CD4-positive, alpha-beta T cell treated with Interleukin-1 beta for 1 hour (primary cell): ENCODE measurements at places on chromosomes 7 and 10.

GRCh38 chr10:119339109-119339508 is 131.7 kb downstream of the GRK5 start:
- no peak for DNase-seq

- no peak for DNase-seq
Measured at GRCh38 chr7:43771128-43771527, 12.6 kb downstream of the BLVRA start.

- DNase-seq, result no peak
Measured at GRCh38 chr7:12771378-12771877, 84.0 kb downstream of the ARL4A start.

GRCh38 chr7:92788559-92789183 is 47.7 kb downstream of the CDK6 start:
- no peak for DNase-seq

DNA sequence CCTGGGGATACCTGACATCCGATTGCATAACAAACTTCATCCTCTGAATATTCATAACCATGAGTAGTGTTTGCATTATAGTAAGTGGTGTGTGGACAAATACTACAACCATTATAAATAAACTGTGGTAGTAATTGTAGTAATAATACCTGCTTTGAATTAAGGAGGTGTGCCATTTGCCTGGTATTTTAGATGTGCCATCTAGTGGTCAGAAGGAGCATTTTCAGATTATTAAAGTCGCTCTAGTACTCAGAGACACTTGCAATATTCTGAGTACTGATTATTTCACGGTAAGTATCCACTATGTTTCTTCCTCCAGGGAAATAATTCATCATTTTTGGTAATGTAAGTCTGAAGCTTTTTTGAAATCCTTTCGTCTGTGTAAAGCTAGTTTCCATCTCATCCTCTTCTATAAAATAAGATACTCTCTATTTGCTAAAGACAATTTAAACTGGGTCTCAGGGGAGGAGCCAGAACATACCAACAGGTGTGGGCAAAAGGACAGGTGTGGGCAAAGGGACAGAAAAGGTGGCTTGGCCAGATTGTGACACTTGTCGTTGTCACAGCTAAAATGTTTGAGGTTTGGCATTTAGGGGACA is 115.3 kb upstream of the WDR11 start:
- peak; percentile 19 for DNase-seq

DNA sequence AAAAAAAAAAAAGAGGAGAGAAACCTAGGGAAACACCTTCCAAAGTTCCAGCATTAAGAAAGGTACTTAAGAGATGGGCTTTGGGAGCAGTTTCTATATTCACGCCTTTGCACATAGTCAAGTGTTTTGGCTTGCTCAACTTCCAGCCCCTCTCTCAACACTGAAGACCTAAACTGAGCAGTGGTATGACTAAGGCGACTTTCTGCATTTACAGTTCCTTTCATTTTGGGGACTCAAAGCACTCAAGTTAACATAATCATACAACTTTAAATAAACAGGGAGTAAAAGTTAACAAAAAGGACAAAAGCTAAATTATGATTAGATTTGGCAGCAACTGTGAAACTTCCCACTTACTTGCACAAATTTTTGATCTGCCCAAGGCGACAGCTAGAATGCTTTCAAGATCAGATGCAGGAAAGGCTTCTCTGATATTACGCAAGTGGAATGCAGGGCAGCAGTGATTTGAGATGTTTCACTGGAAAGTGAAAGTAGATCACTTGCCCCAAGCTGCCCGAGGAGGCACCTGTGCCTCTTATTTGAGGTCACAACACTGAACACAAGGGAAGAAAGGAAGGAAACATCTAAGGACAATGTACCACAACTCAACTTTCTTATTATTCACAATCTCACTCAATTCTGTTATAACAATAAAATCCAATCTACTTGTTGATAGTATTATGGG is 199.5 kb downstream of the SKAP2 start:
- peak; percentile 41 for DNase-seq

DNA sequence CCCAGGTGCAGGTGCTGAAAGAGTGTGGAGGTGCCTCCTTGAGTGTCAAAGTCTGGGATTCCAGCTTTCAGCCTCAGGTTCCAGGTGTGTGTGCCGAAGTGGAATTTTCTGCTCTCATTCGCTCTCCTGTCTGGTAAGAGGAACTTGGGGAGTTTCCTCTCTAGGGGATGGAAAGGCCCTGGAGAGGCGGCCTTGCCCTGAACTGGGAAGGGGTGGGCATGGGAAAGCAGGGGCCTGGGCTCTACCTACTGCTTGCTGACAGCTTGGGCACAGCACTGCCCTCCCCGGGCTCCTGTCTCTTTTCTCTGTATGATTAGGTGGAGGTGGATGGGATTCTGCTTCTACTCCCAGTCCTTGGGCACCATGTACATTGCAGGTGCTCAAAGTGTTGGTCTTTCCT is 192.8 kb downstream of the ZNF716 start:
- DNase-seq, result no peak

DNA sequence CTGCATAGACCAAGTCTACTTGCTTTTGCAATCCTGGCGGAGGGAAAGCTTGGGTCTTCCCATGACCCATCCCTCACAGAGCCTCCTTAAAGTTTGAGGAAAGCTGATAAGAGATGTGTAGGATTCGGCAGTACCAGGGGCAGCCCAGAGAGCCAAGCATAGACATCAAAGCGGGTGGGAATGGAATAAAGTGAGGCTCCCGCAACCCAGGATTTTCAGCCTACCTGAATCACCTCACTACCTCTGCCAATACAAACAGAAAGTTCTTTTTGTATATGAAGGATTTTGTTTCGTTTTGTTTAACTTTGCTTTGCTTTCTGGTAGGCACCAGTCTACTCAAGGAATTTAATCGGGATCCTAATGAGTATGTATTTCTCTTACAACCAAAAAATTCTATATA is 451.7 kb downstream of the PLXNA4 start:
- DNase-seq, result no peak

DNA sequence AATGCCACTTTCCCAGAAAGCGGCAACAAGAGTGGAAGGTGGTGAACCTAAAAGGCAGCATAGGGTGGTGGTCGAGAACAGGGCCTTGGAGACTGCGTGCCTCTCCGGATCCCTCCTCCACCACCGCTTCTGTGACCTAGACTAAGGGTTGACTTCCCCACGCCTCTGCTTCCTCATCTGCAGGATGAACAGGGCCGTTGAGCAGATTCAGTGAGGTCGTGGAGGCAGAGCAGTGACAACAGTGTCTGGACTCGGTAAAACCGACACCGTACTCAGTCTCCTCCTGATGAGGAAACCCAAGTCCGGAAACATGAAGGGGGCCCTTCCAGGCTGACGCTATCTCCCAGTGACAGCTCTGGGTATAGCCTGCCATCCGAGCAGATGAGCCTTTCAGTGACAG is 162.6 kb downstream of the CELF2 start:
- DNase-seq, result peak; percentile 77

- DNase-seq, result no peak
Measured at GRCh38 chr7:143320620-143321019, 4.7 kb downstream of the CLCN1 start.

GRCh38 chr10:4427532-4427931 is 398.5 kb upstream of the AKR1E2 start:
- DNase-seq, result no peak

GRCh38 chr7:11753433-11753832 is 78.6 kb downstream of the THSD7A start:
- no peak for DNase-seq

- DNase-seq, result no peak
Measured at GRCh38 chr7:76515999-76516443, 5.7 kb downstream of the UPK3B start.

- DNase-seq, result no peak
Measured at GRCh38 chr10:125699562-125700143, 16.7 kb upstream of the TEX36 start.

DNA sequence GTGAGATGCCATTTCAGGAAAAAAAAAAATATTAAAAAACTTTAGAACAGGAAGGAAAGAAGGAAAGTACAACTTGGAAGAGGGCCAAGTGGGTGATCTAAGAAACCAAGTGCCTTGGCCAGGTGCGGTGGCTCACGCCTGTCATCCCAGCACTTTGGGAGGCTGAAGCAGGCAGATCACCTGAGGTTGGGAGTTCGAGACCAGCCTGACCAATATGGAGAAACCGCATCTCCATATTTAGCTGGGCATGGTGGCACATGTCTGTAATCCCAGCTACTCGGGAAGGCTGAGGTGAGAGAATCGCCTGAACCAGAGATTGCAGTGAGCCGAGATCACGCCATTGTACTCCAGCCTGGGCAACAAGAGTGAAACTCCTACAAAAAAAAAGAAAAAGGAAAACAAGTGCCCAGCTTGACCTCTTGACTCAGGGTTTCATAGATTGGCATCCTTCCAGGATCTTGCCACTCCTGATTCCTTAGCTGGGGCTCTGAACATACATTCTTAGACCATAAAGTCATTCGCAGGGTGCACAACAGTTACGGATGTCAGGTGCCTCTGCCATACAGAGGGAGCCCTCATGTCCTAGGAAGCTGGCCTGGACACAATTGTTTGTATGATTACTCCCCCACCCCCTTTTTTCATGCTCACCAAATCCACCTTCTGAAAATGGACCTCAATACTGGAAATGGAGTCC is 2.1 kb upstream of the GUSB start:
- no peak for DNase-seq

DNA sequence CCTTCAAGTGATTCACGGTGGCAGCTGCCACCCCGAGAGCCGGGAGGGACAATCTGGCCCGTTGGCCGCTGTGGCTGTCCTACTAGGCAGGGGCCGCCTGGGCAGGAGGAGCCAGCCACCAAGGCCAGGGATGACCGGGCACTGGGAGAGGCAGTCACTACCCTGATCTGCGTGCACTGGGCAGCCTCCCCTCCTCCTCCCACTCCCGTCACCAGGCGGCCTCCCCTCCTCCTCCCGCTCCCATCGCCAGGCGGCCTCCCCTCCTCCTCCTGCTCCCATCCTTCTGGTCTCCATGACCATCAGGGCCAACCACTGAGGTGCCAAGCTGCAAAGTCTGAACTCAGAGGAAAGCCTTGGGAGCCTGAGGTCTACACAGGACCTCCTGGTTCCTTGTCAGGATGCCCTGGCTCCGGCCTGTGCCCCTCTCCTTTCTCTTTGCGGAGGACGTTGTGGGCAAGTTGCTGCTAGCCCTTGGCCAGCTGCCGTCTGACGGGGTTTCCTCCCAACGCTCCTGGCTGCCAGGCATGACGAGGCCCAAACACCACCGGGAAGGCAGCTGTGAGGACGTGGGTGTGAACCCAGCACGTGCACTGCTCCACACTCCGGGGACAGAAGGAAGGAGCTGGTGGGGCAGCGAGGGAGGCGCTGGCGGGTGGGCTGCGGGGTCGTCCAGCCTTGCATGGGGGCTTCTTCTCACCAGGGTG is 131.1 kb downstream of the WDR37 start:
- DNase-seq, result no peak

- DNase-seq, result no peak
Measured at GRCh38 chr7:40008223-40008815, 58.3 kb downstream of the CDK13 start.

- DNase-seq, result no peak
Measured at GRCh38 chr10:124842721-124843120, 41.1 kb downstream of the ABRAXAS2 start.

DNA sequence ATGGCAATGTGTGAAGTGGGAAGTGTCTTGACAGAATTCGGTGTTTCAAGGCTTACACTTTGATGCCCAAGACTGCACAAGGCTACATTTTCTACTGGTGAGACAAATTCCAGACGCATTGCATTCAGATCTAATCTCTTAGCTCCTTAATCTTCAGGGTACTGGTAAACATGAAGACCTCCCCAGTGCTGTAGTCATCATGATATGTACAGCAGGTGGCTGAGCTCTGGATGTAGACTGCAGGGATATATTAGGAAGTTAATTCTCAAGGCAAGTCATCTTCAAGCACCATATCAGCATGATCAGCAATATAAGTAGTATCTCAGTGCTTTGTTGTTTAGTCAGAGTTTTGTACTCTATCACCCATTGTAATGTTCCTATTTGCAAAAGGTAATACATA is 61.8 kb downstream of the IKZF1 start:
- no peak for DNase-seq

GRCh38 chr10:103077020-103077419 is 116.1 kb downstream of the NT5C2 start:
- DNase-seq, result no peak

- no peak for DNase-seq
Measured at GRCh38 chr7:140284062-140284461, 107.3 kb upstream of the KDM7A start.

DNA sequence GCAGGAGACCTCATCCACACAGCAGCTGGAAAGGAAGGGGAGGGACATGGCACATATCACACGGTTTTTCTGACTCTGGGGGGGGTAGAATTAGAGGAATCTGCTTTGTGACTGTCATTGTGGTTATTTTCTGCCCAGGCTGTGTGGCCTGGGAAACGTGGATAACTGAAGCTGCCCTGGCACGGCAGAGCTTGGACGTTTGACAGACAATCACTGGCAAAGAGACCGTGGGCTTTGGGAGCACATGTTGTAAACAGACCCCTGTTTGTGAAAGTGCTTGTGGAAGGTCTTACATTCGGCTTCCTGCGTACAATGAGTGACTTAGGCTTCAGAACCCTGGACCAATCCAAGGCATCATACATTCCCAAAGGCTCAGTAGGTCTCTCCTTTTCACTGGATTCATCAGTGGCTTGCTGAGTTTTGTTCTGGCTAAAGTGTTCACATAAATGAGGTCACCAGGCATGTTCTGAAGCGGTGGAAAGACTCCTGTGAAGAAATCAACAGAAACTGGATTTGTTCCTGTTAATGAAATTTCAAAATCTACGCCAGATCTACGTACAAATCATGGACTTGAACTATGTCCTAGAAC is 188.2 kb downstream of the TEX36 start:
- no peak for DNase-seq

DNA sequence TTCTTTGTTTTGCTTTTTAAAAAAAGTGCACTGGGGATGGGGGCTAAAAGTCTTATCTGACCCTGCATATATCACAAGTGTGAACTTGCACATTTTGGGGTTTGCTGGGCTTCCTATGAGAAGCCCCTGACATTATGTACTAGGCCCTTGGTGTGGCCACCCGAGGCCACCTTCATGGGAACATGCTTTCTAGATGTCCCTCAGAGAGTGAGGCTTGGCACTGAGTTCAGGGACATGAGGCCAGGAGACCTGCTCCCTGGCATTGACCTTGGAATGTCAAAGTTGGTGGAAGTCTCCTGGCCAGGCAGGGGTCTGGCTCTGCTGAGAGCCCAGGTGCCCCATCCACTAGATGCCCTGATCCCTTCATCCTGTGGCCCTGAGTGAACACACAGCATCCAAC is 536.2 kb downstream of the TCERG1L start:
- DNase-seq, result no peak

- DNase-seq, result no peak
Measured at GRCh38 chr10:124214610-124215375, 121.4 kb upstream of the CHST15 start.

GRCh38 chr7:3176112-3177000 is 124.7 kb upstream of the SDK1 start:
- DNase-seq, result no peak

GRCh38 chr7:27423290-27423689 is 180.7 kb downstream of the EVX1 start:
- DNase-seq, result no peak

GRCh38 chr7:139034855-139035585 is 822 bp downstream of the ZC3HAV1L start:
- no peak for DNase-seq

GRCh38 chr10:131271195-131271880 is 40.2 kb downstream of the TCERG1L start:
- no peak for DNase-seq
